ENCODE measurements at places on chromosomes 2 and 18. TPM values are rescaled to one million over a fixed set of nuclear protein-coding genes. Genes with fewer than 3 reads are reported as not detected.

DNA sequence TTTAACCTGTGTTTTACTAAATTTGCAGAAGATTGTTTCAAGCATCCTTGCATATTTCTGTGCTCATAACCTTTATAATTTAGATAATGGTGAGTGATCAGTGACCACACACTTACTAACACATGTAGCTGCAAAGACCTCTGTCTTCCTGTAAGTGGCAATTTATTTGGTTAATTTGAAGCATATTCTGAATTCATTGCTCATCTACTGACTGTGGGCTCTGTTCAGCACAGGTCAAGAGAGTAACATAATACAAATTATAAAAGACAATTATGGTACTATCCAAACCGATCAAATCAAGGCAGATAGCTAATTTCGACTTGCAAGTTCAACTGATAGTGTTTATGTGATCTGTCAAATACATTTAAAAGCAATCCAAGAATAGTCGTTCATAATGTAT, 223.9 kb upstream of the FAM98A start:
- no peak for DNase-seq

GRCh38 chr2:97723156-97724072, 10.0 kb downstream of the ZAP70 start:
- no peak for DNase-seq

- DNase-seq: no peak
Measured at GRCh38 chr2:59932341-59932740, 621.1 kb downstream of the BCL11A start.

Gene FAM110C
- not detected for polyA plus RNA-seq

Gene NTSR2
- polyA plus RNA-seq: not detected

Gene QPCT
- polyA plus RNA-seq: 0.99 TPM

Gene CENPA
- 0.62 TPM for polyA plus RNA-seq

Gene FOXI3
- not detected for polyA plus RNA-seq

Data from immature natural killer cell (primary cell).